ENCODE measurements at places on chromosomes 5 and 9.

DNA sequence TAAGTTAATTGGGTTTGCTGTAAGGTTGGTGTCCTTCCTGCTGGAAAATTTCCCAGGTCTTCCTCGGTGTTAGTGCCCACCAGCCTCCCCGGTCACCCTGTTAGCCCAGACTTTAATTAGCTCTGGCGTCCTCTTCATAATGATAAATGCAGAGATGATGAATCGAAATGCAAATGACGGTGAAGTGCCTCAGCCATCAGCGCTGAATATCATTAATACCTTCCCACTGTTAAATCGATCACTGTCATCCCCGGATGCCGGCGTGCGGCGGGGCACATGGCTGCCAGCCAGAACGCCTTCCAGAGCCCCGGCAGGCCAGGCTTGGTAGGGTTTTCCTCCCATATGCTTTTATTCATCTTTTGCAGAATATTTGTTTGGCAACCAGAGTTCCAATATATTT, 204.5 kb downstream of the IRX2 start:
- no peak for DNase-seq

GRCh38 chr9:78552802-78553201, 255.9 kb downstream of the PSAT1 start:
- no peak for DNase-seq

DNA sequence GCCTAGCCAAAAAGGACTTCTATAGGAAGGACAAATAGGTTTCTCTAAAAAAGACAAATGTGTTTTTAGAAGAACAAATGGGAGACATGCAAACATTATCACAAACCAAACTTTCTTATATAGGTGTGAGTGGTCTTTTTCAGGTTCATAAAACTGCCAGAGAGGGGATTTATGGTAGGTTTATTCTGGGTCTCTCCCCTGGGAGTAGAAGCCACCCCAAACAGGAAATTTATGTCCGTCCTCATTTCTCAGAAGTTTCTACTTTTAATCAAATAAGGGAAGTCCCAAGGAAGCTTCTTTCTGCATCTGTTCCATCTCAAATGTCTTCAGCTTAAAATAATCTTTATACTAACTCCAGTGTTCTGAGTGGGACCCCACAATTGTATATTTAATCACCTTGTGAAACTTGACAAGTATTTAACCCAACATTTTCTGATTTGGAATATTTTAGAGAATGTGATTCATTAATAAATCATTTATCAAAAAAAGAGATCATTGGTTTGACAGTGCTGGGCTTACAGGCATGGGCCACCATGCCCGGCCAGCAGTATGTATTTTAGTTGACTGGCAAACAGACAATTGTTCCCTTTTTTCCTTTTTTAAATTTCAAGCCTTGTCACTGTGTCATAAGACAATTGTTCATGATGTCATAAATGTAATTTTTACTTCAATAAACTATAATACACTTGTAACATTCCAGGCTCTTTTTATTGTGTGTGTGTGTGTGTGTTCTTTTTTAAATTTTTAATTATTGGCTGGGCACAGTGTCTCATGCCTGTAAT, 44.6 kb upstream of the GLDC start:
- no peak for DNase-seq

- no peak for DNase-seq
Observed at GRCh38 chr5:94849821-94850736, 231.6 kb downstream of the SLF1 start.

DNA sequence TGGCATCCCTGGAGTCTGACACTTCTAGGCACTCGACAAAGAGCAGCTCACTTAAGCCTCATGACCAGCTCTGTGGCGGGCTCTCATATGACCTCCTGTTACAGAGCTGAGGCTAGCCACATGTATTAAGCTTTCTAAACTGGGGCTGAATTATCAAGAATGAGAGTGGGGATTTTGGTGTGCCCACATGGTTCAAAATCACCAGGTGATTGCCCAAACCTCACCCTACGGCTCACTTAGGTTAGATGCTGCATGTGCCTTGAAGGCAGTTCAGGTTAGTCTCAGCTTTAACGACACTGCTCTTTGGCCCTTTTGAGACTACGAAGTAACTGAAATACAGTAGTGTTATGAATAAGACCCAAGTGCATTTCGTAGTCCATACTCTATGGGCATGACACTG, 39.4 kb upstream of the SMIM32 start:
- DNase-seq = no peak

DNA sequence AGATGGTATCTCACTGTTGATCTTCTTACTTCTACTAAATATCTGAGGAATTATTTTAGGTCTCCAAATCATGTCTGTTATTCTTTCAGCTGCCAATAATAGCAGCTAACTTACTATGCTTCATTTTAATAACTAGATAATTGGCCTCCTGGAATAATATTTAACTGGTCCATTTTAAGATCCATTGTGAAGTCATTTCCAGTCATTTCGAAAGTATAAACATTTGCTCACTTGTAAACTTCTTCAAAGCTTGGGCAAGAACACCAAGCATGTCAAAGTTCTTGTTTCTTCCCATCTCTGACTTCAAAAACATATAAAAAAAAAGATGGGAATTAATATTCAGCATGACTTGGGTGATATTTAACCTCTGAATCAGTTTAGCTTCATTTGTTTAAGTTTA, 61.4 kb upstream of the MRPS30 start:
- no peak for DNase-seq

GRCh38 chr5:73174100-73174815, 1.3 kb downstream of the TMEM174 start:
- no peak for DNase-seq

GRCh38 chr5:73328640-73329039, 119.9 kb downstream of the FOXD1 start:
- DNase-seq = no peak

DNA sequence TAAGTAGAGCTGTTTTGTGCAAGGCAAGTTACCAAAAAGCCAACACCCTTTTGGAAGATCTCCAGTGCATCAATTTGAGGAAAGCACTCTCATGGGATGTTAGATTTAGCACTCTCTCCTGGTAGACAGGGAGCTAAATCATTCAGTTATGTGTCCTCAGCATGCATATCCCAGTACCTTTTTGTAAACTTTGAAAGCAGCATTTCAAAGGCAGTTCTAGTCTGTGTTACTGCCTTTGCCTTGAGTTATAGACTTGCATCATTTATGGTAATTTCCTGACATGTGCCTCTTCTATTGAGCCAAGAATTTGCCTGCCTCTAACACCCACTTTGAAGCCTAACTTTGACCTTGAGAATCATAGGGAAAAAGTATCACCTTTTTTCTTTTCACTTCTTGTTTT, 120.6 kb downstream of the KIF4B start:
- no peak for DNase-seq

DNA sequence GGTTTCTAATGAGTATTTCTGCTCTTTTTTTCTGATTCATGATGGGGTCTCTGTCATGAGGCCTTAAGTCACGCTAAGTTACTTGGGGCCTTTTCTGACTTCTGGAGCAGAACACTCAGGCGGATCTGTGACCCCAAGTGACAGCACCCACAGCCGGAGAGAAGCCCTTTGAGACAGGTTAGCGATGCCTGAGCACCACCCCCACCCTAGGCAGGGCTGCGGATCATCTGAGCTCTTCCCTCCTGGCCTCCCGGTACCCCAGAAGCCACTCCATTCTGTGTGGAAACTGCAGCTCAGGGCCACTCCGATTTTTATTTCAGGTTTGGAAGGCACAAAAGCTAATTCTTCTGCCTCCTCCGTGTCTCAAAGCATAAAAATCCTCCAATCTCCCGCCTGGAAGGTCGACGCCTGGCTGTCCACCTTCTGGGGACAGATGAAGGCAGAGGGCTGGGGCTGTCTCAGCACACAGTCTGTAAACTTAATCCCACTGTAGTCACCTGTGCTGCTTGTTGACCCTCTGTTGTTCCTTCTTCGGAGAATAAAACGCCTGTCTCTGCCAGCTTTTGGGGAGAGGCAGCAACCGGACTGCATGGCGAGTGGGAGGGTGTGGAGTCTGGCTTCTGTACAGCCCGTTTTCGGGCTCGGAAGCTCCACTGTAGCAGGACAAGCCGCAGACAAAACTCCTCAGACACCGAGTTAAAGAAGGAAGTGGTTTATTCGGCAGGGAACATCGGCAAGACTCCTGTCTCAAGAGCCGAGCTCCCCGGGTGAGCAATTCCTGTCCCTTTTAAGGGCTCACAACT, 88.8 kb downstream of the SPRY4 start:
- no peak for DNase-seq

- no peak for DNase-seq
Observed at GRCh38 chr5:131957721-131958441, 12.4 kb upstream of the MEIKIN start.

- DNase-seq = no peak
Observed at GRCh38 chr5:106956187-106956586, 714.5 kb downstream of the EFNA5 start.

DNA sequence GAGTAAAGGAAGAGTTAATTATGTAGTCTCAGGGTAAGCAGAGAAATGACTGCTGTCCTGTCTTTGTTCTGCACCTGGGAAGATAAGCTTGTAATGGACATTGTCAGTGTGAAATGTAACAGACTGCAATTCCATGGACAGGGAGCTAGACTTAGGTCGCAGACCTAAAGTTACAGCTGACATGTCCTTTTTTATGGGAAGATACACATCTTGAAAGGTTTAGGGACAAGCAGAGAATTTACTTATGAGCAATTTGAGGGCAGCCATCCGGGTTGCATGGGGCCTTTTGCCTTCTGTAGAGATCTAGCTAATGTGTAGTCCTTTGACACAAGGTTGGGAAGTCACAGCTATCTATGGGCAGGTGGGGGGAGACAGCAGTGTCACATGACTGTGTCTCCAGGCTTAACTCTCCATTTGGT, 85.7 kb downstream of the SERINC5 start:
- no peak for DNase-seq

DNA sequence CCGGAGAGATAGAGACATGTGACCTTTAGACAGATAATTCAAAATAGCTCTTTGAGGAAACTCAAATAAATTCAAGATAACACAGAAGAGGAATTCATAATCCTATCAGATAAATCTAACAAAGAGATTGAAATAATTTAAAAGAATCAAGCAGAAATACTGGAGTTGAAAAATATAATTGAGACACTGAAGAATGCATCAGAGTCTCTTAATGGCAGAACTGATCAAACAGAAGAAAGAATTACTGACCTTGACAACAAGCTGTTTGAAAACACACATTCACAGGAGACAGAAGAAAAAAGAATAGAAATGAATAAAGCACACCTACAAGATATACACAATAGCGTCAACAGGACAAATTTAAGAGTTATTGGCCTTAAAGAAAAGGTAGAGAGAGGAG, 40.4 kb upstream of the DEPDC1B start:
- DNase-seq = no peak

DNA sequence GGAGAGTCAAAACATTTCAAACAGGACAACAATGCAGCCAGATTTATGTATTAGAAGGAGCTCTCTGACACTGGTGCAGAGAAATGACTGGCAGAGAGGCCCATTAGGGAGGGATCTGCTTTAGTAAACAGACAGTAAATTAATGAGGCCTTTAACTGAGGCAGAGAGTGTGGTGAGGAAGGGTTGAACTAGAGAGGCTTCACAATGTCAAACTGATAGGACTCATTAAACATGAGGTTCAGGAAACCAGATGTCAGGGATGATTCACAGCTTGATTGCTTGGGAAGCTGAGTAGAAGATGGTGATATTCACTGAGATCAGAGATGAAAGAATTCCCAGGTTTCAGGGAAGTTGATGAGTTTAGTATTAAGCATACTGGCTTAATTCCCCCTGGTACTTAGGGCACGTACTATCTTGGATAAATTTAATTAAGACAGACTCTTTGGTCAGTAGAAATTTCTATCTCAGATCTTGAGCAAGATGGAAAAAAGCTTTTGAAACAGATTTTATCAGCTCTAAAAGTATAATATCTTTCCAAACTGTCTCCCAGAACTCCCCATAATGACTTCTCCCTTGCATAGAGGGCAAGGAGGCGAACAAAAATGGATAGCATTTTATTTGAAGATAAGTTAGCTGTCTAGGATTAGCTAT, 8.6 kb upstream of the MUSK start:
- no peak for DNase-seq

GRCh38 chr5:3179220-3179619, 416.4 kb upstream of the IRX1 start:
- DNase-seq = no peak

DNA sequence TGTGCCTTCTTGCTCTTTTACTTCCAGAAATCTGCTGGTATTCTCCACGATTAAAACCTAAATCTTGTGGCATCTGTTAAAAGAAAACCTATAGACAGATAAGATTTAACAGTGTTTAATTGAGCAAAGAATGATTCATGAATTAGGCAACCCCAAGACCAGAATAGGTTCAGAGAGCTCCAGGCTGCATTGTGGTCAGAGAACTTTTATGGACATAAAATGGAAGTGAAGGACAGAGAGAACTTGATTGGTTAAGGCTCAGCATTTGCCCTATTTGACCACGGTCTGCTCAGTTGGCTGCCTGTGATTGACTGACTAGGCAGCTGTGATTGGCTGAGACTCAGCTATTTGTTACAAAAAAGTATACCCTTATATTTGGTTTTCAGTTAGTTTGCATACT, 10.4 kb upstream of the SLC36A2 start:
- no peak for DNase-seq

GRCh38 chr9:122122903-122123632, 30.0 kb upstream of the TTLL11 start:
- peak; percentile 64 for DNase-seq

DNA sequence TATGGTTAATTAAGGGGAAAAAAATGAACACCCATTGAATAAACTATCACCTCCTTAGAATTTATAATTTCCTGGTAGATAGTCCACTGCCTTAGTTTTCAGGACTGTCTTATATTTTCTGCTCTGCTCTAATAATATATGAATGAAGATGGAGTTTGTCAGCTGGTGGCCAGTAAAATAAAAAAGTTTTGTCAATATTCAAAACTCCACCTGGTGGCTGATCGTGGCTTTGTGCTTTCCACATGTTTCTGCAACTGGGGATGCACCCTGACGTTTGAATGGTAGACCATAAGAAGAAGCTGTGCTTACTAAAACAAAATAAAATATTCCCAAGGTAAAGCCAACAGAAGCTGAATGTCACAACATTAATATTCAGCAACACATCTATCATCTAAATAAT, 286.6 kb upstream of the IZUMO3 start:
- DNase-seq = no peak

DNA sequence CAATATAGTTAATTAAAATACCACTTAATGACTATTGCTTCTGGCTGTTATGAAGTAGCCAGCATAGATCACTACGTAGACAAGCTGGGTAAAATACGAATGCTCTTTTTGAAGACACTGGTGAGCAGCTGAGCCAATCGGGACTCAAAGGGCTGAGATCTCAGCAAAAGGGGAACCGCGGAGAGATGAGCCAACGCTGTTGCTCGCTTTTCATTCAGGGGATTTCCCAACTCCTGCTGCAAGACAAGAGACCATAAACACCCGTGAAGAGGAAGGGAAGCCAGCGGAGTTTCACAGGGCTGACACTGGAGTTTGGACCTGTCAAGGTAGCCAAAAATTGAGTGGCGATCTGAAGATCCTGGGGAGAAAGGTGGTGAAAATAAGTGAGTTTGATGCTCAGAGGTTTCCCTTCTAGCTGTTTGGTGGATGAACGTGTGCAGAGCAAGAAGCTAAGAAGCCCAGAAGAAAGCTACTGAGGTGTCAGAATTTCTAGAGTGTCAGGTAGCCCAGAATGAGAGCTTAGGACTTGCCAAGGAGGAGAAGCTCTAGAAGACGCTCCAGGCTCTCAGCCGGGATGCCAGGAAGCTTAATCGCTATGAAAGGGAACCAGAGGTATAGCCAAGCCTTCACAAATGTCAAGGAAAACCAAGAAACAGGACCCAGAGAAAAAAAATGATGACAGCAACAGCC, 79.6 kb upstream of the RNU6ATAC start:
- DNase-seq = peak; percentile 41

Measured in mucosa of gallbladder (tissue), 1 donor.